NCI-H2081 treated with DMSO at 0.1 percent for 48 hours (cell line): ENCODE measurements at places on chromosomes 12 and 14.

DNA sequence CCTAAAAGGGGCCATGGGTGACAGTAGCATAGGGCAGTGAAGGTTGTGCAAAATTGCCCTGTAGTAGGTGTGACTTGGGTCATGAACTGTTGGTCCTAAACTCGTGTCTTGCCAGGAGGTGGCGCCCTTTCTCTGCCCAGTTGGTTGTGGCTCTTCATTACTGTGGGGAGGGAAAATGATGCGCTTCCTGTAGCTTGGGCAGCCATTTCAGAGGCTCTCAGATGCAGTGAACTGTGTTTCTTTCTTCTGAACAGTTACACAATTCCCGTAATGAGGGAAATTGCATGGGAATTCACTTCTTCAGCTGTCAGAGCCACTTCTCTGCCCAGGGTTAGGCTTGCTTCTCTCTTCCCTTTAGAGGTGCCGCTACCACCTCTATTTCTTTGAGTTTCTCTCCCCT is 148.1 kb upstream of the NRXN3 start:
- peak; percentile 40 for DNase-seq

DNA sequence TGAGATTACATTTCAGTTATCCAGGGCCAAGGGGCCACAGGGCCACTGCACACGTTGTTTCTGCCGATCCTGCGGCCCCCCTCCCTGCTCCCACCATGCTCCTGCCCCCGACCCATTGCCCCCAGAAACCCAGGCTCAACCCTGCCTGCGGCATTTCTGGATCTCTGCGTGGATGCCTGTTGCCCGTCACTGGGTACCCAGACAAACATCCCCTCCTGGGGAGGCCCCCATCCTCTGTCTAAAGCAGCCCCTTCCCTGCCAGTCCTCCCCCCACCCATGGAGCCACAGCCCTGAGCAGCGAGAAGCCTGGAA is 326.4 kb upstream of the SFSWAP start:
- DNase-seq: no peak

DNA sequence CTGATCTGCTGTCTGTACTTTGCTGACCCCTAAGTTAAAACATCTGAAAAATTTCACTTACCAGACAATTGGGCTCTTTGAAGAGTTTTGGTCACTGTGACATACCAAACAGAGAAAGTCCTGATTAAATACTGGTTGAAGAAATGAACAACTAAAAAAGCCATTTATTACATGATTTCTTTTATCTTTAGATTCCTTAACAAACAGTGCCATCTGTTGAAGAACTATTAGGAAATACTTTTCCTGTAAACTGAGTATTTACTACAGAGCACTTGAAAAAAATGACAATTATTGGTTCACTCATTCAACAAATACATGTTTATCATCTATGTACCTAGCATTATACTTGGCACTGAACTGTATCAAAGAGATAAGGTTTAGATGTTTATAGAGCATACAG is 6.5 kb upstream of the WASHC4 start:
- no peak for DNase-seq

DNA sequence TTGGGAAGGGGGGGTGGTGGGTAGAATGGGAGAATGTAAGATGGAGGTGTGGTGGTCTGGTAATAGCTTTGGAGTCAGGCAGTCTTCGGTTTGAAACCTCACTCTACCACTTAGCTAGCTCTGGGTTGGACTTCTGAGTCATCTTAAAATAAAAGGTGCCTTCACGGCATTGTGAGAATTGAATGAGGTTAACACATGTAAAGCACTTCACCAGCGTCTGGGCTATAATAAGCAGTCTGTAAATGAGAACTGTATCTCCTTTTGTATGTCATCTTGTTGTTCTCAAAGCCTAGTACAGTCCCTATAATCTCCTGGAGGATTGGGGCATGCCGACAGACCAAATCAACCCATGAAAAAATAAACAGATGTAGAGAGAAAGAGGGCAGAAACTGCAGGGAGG is 11.2 kb downstream of the C2CD5 start:
- no peak for DNase-seq

DNA sequence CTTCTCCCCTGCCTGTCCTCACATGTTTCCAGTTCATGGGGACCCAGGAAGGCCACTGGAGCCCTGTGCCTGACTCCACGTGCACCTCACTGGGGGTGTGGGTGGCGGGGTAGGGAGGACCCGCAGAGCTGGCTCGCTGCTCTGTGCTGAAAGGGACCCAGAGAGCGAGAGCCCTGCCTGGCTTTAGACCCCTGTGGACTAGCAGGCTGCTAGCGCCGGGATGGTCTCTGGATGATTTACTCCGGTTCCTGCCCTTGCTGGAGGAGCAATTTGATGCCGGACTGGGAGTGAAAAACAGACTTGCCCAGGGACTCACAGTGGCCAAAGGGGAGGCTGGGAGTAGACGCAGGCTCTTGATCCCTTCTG is 49.0 kb downstream of the NTF3 start:
- no peak for DNase-seq

GRCh38 chr14:76781648-76782051 is 20.4 kb downstream of the VASH1 start:
- DNase-seq: no peak

DNA sequence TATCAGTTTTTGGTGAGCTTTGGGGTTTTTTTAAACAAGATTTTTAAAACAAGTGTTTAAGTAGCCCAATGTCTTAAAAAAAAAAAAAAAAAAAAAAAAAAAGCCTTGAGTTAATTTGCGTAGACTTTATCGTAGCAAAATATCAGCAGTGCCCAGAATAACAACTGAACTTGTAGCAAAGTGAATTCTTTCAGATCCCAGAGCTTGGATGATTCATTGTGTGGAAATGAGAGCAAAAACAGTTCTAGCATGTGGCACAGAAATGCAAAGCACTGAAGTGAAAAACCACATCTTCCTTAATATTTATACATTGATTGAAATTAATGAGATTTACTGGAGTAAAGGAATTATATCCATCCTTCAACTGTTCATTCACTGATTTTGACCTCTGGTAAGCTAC is 258.1 kb downstream of the EGLN3 start:
- DNase-seq: no peak

DNA sequence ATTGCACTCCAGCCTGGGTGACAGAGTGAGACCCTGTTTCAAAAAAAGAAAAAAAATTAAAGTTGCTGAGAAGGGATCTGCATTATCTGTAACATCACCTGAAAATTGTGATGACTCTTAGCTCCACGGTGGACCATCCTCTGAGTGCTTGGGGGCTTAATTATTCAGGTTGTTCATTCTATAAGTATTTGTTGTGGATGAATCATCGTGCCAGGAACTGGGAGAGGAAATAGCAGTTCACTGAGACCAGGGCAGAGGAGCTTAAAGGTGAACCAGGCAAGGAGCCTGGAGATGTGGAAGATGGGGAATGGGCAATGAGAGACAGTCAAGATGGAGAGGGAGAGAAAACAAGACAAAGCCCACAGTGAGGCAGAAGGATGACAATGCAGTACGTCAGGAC is 25.5 kb upstream of the GSC start:
- no peak for DNase-seq

- no peak for DNase-seq
These were observed 78.7 kb downstream of the KSR2 start for GRCh38 chr12:117890137-117890536.

GRCh38 chr12:109592905-109593272 is 19.3 kb downstream of the MVK start:
- no peak for DNase-seq

- no peak for DNase-seq
These were observed 2.6 kb downstream of the ITGA7 start for GRCh38 chr12:55704824-55705718.

DNA sequence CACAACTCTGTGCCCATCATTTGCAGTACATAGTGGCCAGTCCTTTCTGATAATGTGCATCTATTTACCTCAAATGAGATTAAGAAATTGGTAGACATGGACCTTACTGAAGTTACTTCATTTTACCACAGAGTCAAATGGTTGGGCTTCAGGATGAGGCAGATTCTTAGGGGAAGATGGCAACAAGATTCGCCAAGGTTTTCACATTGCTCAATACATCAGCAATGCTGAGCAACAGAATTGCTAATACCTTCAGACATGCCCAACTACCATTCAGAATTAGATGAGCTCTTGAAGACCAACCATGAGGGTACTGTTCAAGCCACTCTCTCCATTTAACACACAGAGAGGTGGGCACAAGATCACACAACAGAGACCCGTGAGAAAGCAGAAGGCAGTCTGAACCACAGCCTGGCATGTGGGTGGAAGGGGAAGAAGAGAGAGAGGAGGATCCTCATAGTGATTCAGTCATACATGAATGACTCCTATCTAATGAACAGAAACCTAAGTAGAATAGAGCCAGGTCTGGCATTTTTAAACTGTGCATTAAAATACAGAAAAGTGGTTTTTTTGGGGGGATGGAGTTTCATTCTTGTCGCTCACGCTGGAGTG is 28.5 kb downstream of the CPM start:
- DNase-seq: no peak

- DNase-seq: no peak
These were observed 88.1 kb upstream of the MANSC4 start for GRCh38 chr12:27868139-27868538.

DNA sequence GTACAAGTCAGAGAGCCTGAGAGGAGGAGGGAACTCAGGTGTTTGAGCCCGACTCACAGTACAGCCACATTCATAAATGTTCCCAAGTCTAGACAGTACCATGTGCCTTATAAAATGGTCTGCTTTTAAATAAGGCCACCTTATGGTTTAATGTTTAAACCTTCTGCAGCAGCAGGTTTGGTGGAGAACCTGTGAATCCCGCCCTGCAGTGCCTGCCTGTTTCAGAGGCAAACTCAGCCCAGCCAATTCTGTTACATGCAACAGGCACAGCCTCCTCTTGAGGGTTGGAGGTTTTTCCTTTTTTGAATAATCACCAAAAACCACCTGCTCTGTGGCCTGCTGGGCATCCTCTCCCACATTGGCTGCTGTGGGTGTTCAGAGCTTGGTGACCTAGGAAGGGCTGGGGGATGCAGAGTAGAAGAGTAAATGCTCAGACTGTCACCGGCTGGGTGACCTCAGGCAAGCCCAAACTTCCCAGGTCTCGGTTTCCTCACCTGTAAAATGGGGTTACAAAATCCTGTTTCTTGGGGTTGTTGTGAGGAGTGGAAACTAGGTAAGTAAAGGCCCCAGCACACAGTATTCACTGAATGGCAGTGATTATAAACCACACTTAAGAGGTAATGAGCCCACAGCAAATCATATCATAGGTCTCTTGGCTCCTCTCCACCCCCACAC is 28.0 kb downstream of the NUAK1 start:
- DNase-seq: no peak

GRCh38 chr12:53994264-53995001 is 5.5 kb upstream of the HOXC9 start:
- DNase-seq: no peak

DNA sequence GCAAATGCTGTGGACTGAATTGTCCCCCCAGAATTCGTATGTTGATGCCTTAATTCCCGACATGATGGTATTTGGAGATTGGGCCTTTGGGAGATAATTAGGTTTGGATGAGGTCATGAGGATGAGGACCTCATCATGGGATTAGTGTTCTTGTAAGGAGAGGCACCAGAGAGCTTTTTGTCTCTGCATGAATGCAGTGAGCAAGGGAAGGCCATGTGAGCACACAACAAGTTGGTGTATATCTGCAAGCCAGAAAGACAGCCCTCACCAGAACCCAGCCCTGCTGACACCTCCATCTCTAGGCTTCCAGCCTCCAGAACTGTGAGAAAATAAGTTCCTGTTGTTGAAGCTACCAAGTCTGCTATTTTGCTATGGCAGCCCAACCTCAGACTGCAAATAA is 51.9 kb upstream of the SMCO2 start:
- no peak for DNase-seq

- DNase-seq: no peak
These were observed 86.4 kb downstream of the EP400 start for GRCh38 chr12:132036063-132036683.

DNA sequence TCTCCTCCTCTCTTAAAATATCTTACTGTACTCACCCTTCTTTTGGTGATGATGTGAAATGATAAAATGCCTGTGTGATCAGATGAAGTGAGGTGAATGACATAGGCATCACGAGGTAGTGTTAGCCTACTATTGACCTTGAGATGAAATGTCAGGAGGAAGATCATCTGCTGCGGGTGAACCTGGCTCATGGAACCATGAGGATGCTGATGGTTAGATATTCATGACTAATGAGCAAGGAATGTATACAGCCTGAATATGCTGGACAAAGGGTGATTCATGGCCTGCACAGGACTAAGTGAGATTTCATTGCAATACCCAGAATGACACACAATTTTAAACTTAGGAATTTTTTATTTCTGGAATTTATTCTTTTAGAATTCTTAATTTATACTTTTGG is 89.6 kb downstream of the DAAM1 start:
- no peak for DNase-seq

DNA sequence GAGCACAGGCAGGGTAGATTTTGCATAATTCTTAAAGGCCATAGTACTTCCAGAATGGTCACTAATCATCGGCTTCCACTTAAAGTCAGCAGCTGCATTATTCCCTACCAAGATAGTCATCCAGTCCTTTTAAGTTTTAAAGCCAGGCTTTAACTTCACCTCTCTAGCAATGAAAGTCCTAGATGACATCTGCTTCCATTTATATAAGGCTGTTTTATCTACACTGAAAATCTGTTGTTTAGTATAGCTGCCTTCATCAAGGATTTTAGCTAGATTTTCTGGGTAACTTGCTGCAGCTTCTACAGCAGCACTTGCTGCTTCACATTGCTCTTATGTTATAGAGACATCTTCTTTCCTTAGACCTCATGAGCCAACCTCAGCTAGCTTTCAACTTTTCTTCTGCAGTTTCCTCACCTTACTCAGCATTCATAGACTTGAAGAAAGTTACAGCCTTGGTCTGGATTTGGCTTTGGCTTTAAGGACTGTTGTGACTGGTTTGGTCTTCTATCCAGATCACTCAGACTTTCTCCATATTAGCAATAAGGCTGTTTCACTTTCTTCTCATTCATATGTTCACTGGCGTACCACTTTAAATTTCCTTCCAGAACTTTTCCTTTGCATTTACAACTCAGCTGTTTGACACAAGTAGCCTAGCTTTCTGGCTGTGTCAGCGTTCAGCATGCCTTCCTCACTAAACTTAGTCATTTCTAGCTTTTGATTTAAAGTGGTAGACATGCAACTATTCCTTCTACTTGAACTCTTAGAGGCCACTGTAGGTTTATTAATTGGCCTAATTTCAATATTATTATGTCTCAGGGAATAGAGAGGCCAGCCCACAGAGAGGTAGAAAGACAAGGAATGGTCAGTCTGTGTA is 209.9 kb upstream of the GARIN2 start:
- DNase-seq: no peak

DNA sequence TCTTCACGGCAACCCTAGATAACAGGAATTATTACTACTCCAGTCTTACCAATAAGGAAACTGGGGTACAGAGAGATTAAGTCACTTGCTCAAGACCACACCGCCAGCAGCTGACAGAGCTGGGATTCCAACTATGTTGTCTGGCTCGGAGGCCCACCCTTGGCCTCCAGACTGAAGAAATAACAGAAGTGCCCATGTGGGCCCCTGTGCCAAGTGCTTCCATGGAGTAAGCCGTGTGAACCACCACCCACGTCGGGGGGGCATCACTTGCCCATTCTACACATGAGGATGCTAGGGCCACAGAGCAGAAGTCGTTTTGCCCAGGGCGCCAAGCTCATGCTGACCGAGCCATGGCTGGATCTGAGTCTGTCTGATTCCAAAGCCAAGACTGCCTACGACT is 926 bp upstream of the CMKLR1 start:
- DNase-seq: no peak
